ENCODE measurements at places on chromosomes 5 and 9. TPM values are rescaled to one million over a fixed set of nuclear protein-coding genes. Genes with fewer than 3 reads are reported as not detected.

DNA sequence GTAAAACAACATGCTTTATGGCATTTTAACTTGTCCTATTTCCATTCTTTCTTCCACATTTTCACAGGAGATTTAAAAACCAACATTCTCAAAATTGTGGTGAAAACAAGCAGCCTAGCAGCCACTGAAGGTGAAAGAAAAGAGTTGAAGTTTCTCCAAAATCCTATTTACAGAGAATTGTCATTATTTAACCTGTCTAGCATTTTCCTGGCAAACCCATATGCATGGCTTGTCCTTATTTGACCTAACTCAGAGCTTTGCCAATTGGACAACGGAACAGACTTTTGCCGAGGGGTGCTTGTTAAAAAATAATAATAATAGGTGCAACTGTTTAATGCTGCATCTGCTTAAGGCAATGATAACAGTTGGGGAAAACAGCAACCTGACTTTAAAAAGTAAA is 80.4 kb upstream of the PCSK5 start:
- H3K4me3 ChIP-seq = no peak overlapping the region
- no peak overlapping the region for H3K27ac ChIP-seq
- no peaks in the 10 kb centered on the region for H3K4me1 ChIP-seq

LCN15 gene
- not detected for total RNA-seq

GRCh38 chr9:134405527-134405926 is 79.3 kb downstream of the RXRA start:
- H3K4me1 ChIP-seq = peaks cover 35% of the 10 kb centered on the region
- no peak for DNase-seq
- H3K27ac ChIP-seq = peak overlapping the region; percentile 42
- H3K27me3 ChIP-seq = no peaks in the 10 kb centered on the region
- H3K4me3 ChIP-seq = no peak overlapping the region
- H3K36me3 ChIP-seq = no peaks in the 10 kb centered on the region

DNA sequence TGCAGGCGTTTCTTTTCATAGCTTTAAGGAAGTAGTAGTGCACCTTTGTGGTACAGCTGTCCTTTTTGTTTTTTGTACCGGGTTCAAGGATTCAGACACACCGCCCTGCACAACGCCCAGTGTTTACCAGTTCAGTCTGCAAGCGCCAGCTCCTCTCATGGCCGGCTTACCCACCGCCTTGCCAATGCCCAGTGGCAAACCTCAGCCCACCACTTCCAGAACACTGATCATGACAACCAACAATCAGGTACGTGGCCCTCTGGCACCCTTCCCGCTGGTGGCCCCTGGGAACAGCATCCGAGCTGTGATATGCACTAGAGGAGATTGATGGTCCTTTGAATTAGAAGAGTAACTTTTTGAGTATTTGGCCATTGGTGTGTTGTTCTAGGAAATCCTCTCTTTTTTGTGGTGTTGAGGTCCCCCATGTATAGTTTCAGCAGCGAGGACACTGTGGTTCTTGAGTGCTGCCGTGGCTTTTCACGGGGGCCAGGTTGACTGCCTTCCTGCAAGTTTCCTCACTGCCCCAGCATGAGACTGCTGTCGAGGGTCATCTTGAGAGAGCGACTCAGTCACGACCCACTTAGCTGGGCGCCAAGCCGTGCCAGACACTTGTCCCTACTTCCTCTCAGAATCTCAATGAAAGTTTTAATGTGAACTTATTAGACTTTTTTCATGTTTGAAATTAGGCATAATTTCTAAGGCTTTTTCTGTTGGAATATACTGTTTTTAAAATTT is 37.9 kb downstream of the TENT4A start:
- DNase-seq = no peak
- H3K4me1 ChIP-seq = peaks cover 3% of the 10 kb centered on the region
- no peak overlapping the region for H3K27ac ChIP-seq
- no peak overlapping the region for H3K4me3 ChIP-seq

TRIM52 gene
- total RNA-seq = 29.6 TPM

APBA1 gene
- 2.3 TPM for total RNA-seq

DNA sequence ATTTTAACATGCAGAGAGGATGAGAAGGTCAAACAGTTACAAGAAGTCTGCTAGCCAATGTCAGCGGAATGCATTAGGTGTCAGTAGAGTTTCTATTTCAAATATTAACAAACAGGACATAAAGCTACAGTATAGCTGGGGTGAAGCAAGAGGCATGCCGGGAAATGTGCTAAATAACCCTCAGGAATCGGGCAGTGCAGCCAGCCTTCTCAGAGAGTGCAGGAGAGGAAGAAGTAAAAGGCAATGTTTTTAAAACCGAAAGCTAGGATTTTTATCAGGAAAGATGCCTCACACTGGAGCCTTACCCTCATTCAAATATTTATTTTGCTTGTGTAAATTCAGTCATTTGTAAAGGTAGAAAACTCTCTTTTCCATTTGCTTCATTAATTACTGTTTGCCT is 59.1 kb upstream of the SH3GL2 start:
- no peaks in the 10 kb centered on the region for H3K4me1 ChIP-seq
- H3K27me3 ChIP-seq = no peaks in the 10 kb centered on the region
- no peak for DNase-seq
- no peak overlapping the region for H3K4me3 ChIP-seq
- H3K36me3 ChIP-seq = no peaks in the 10 kb centered on the region

NTRK2 gene
- 1.8 TPM for total RNA-seq

HACD4 gene
- 17.1 TPM for total RNA-seq

TRIM36 gene
- not detected for total RNA-seq

- H3K36me3 ChIP-seq = no peaks in the 10 kb centered on the region
- no peak overlapping the region for H3K4me3 ChIP-seq
- H3K4me1 ChIP-seq = no peaks in the 10 kb centered on the region
Measured at GRCh38 chr9:86034863-86035734, 64.3 kb downstream of the GOLM1 start.

MPDZ gene
- total RNA-seq = not detected

GRCh38 chr9:74595286-74595685 is 98.2 kb downstream of the RORB start:
- H3K27ac ChIP-seq = no peak overlapping the region
- no peaks in the 10 kb centered on the region for H3K4me1 ChIP-seq
- no peak for DNase-seq
- peaks cover 1% of the 10 kb centered on the region for H3K27me3 ChIP-seq

GRCh38 chr5:11931638-11932037 is 27.4 kb upstream of the CTNND2 start:
- no peaks in the 10 kb centered on the region for H3K36me3 ChIP-seq
- H3K27ac ChIP-seq = no peak overlapping the region
- H3K4me3 ChIP-seq = no peak overlapping the region
- H3K27me3 ChIP-seq = no peaks in the 10 kb centered on the region

DNA sequence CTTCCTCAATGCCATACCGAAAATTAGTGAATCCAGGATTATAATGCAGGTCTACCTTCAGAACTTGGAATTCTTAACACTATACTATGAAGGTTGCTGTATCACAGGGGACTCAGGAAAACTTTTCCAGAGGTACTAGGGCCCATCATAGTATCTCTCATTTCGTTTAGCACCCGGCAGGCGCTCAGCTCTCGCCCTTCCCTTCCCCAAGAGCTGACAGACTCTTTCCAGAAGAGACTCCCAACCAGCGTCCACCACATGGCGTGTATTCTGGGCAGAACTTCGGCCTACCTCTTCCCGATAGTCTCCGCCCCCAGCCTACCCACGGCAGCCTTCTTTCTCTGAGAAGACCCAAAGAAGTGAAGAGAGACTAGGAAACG is 271 bp downstream of the NOL8 start:
- peak overlapping the region; percentile 99 for H3K4me3 ChIP-seq
- peaks cover 45% of the 10 kb centered on the region for H3K4me1 ChIP-seq
- no peaks in the 10 kb centered on the region for H3K27me3 ChIP-seq

SPINK1 gene
- total RNA-seq = not detected

FAM78A gene
- total RNA-seq = 118 TPM

GRCh38 chr5:35001842-35002241 is 45.9 kb downstream of the AGXT2 start:
- H3K4me3 ChIP-seq = no peak overlapping the region
- DNase-seq = no peak
- no peak overlapping the region for H3K27ac ChIP-seq
- peaks cover 16% of the 10 kb centered on the region for H3K27me3 ChIP-seq

ANKRD20A1 gene
- 0.64 TPM for total RNA-seq

PCDHAC1 gene
- not detected for total RNA-seq

DNA sequence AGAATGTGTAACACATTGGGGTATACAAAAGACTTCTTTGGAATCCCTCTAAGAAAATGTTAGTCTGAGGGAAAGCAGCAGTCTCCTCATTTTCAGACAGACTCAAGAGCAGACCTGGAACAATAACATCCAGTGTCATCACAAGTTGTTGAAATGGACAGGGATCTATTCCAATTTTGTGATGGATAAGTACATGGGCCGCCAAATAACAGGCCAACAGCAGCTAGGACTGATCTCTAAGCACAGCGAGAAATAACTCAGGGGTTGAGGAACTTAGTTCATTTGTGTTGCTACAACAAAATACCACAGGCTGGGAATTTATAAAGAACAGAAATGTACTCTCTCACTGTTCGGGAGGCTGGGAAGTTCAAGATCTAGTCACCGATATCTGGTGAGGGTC is 7.6 kb upstream of the ITGA2 start:
- peaks cover 58% of the 10 kb centered on the region for H3K27me3 ChIP-seq
- peaks cover 2% of the 10 kb centered on the region for H3K4me1 ChIP-seq
- no peak for DNase-seq
- H3K27ac ChIP-seq = no peak overlapping the region
- H3K4me3 ChIP-seq = no peak overlapping the region

GABRA1 gene
- total RNA-seq = not detected

- no peaks in the 10 kb centered on the region for H3K36me3 ChIP-seq
- H3K4me3 ChIP-seq = no peak overlapping the region
- H3K4me1 ChIP-seq = no peaks in the 10 kb centered on the region
Measured at GRCh38 chr9:86822006-86822801, 125.1 kb downstream of the GAS1 start.

PRELID2 gene
- 1.6 TPM for total RNA-seq

DNA sequence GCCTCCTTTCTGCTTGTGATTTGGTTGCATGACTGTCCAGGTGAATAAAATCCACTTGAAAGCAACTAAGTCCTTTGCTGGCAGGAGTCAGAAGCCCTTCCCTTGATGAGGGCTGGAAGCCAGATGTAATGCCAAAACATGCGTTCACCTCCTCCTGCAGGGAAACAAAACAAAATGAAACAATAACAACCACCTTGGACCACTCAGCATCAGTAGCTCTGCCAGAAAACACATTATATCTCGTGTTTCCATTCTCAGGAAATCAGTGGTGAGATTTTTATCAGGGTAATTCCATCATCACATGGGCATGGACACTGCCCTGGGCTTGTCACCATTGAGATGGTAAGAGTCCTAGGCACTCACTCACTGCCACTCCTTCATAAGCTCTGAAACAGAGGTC is 350.3 kb upstream of the ACTBL2 start:
- H3K36me3 ChIP-seq = no peaks in the 10 kb centered on the region
- no peaks in the 10 kb centered on the region for H3K27me3 ChIP-seq
- DNase-seq = no peak
- no peak overlapping the region for H3K27ac ChIP-seq
- H3K4me1 ChIP-seq = no peaks in the 10 kb centered on the region

DNA sequence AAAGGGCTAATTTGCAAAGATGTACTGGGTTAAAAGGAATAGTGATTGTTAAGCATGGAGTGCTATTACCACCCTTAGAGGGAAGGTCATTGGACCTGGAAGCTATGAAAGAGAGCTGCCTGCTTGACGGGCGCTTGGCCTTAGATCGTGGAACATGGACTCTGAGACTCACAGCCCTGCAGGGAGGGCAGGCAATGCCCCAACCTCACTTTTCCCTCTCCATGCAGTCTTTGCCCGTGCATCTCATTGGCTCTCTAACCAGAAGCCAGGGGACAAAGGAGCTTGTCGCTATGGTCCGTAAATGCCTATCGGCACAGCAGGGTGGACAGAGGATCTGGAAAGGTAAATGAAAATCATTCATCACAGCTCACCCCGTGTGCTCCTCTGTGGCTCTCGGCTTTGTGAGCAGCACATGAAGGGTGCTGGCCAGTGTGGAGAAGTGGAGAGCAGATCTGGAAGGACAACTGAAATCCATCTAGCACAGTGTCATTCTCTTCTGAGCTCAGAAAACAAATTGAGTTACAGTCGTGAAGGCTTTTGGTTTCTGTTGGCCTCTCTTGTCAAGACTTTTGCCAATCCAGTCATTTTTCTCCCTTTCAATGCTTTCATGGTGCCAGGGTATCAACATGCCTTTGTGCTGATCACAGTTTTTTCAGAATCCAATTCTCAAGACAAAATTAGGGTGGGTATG is 186.2 kb downstream of the SNX18 start:
- DNase-seq = no peak
- peaks cover 2% of the 10 kb centered on the region for H3K4me1 ChIP-seq
- H3K4me3 ChIP-seq = no peak overlapping the region
- H3K36me3 ChIP-seq = no peaks in the 10 kb centered on the region
- H3K27ac ChIP-seq = no peak overlapping the region
- peaks cover 3% of the 10 kb centered on the region for H3K27me3 ChIP-seq

DNA sequence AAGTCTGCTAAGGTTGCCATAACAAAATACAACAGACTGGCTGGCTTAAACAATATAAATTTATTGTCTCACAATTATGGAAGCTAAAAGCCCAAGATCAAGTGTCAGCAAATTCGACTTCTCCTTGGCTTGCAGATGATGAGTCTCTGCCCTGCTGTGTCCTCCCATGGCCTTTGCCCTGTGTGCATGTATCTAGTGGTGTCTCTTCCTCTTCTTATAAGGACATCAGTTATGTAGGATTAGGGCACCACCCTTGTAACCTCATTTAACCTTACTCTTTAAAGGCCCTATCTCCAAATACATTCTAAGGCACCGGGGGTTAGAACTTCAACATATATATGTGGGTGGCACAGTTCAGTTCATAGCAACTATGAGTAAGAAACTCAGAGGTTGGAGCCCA is 157.9 kb upstream of the RASA1 start:
- H3K4me1 ChIP-seq = peaks cover 5% of the 10 kb centered on the region
- H3K27me3 ChIP-seq = no peaks in the 10 kb centered on the region
- H3K36me3 ChIP-seq = peaks cover 3% of the 10 kb centered on the region
- H3K4me3 ChIP-seq = no peak overlapping the region
- no peak for DNase-seq

GARNL3 gene
- 1.6 TPM for total RNA-seq

DHX29 gene
- 19.3 TPM for total RNA-seq

PLAC8L1 gene
- 0.48 TPM for total RNA-seq

DNA sequence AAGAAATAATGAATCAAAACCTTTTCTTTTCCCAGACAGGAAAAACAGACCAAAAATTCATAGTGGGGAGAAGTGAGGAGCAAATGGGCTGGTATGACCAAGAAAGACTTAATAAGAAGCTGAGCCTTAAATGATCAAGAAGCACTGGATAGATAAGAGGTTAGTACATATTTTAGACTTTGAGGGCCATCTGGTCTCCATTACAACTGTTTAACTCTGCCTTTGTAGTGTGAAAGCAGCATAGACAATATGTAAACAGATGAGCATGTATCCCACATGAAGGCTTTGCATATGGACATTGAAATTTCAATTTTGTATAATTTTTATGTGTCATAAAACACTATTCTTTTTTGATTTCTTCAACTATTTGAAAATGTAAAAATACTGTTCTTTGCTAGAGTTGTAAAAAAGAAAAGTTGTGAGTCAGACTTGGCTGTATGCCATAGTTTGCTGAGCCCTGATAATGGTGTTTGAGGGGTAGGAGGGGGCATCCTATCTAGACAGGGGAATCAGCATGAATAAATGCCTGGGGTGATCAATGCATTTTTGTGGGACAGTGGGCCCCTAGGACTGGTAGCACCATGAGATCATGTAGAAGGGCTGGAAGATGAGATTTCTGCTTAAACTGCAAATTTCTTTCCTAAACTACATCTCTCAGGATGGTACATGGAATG is 91.8 kb upstream of the GPR151 start:
- H3K36me3 ChIP-seq = no peaks in the 10 kb centered on the region
- H3K27ac ChIP-seq = no peak overlapping the region
- H3K4me1 ChIP-seq = no peaks in the 10 kb centered on the region
- no peak overlapping the region for H3K4me3 ChIP-seq

PCDHB4 gene
- not detected for total RNA-seq

ADGRD2 gene
- not detected for total RNA-seq
